ENCODE measurements at places on chromosomes 4 and X.

- no peak for DNase-seq
Observed at GRCh38 chr4:5785806-5786680, 75.0 kb downstream of the EVC start.

DNA sequence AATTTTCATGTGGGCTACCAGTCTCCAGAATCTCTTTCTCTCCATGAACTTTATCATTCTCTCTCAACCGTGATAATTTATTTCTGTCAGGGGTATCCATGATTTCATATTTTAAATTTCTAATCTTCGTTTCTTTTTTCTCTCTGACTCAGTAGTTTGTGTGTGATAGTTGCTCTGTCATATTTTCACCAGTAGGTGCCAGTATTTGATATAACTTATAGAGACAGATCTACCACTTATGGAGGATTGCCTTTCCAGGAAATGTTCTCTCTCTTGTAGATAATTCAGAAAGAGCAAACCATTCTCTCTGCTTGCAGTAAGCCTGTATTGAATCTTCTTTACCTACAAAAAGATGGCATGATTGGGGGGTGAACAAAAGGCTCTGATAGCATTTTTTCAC, 79.3 kb upstream of the DYNLT3 start:
- DNase-seq: no peak

DNA sequence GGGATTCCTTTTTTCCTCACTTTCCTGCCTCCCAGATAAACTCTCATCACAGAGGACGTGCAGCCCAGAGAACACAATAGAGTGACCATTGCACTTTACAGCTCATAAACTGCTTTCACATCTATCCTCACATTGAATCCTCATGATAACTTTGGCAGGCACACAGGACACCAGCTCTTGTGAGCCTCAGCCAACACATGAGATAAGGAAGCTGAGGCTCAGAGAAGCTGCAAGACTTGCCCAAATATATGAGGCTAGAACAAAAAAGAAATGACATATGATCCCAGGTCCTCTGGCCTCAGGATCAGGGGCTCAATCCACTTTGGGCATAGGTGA, 85.0 kb upstream of the CPEB2 start:
- DNase-seq: no peak

DNA sequence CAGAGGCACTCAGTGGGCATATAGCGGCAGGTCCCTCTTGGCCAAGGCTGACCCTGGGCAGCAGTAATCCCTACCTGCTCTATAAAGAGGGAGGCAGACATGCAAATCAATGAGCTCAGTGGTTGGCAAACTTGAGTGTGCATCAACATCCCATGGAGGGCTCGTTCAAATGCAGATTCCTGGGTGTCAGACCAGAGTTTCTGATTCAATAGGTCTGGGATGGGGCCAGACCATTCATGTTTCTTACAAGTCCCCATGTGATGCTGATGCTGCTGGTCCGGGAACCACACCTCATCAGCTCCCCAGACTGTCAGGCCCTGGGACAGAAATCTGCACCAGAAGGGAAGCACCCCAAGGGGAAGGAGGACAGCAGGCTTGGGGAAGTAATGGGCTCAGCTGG, 38.9 kb upstream of the HMGB3 start:
- no peak for DNase-seq

GRCh38 chr4:5500165-5500564, 208.2 kb downstream of the EVC2 start:
- no peak for DNase-seq

GRCh38 chr4:122163767-122164166, 11.6 kb downstream of the BLTP1 start:
- DNase-seq: no peak

DNA sequence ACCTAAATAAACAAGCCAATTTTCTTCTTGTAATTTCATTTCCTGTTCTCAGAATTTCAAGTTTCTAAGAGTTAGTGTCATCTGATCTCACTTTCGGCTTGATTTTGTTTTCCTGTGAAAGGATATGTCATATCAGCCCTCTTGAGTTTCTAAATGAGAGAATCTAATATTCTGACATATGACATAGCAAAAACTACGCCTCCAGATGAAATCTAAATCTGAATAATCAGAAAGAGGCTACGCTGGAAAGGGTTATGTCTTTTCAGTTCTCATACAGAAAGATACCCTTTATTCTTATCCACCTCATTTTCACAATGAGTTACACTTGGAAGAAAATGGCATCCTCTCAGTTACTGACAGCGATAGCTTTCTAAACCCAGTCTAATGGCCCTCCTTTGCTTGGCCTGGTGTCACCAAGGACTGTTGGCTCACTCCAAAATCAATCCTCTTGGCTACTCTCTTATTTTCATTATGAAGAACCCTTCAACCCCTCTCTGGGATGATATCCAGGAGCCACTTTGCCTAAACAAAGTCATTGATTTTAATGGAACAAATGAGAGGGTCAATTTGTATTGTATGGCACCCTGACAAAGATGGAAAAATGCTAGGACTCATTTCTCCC, 65.6 kb downstream of the ASB9 start:
- DNase-seq: no peak

DNA sequence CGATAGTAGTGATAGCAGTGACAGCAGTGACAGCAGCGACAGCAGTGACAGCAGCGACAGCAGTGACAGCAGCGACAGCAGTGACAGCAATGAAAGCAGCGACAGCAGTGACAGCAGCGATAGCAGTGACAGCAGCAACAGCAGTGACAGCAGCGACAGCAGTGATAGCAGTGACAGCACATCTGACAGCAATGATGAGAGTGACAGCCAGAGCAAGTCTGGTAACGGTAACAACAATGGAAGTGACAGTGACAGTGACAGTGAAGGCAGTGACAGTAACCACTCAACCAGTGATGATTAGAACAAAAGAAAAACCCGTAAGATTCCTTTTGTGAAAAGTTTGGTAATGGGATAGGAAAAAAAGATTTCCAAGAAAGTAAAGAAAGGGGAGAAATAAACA, 7.9 kb downstream of the DSPP start:
- no peak for DNase-seq

DNA sequence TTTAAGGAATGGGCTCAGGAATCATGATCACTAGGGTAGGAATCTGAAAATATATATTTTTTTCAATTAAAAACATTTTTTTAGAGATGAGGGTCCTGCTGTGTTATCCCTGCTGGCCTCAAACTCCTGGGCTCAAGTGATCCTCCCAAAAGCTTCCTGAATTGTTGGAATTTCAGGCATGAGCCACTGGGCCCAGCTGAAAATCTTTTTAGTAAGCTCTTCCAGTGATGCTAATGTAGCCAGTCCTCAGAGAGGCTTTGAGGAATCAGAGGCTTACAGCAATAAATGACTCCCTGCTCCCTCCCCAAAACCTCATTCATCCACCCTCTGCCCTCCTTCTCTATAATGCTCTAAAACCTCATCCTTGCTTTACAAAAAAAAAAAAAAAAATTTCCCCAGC, 129.5 kb downstream of the ZIC3 start:
- DNase-seq: no peak

DNA sequence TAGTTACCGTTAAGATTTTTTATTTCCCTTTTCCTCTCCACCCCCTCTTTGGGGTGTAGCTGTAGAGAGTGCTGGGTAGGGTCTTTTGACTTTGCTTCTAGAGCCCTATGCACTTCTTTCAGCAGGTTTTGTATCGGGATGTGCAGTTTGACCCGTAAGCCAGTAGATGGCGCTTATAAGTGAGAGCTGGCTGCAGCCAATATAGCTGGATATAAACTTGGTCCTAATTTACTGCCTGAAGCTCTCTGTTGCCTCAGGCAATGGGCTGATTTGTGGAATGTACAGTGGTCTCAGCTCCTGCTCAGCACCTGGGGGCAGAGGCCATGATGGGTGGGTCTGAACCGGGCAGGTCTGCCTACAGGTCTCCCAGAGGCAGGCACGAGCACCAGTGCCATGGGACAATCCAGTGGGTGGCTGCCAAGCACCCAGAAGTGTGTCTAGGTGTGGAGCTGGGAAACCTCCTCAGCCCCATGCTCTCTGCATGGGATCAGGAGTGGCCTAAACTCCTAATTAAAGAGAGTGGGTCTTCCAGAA, 146.5 kb downstream of the SPANXN1 start:
- no peak for DNase-seq

DNA sequence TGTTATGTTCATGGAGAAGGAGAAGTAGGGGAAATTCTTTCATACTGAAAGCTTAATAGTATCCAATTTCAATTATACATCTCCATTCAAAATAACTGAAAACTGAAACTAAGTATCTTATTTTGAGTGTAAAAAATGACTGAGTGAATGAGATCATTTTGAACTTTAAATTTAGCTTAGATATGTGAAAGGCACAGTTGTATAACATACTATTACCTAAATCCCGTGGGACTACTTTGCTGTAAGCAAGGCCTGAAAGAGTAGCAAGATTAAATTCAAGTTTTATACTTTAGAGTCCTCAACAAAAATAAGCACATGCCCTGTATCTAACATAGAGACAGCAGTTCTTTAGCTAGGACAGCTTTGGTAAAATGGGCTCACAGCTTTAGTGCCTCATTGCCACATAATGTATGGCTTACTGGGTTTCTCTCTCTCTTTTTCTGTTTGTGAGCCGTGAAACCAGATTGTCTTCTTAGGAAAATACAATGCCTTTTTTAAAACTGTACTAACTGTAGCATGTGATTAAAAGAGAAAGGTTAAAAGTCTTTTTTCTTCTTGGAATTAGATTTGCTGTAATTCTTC, 43.2 kb downstream of the GSTCD start:
- no peak for DNase-seq

DNA sequence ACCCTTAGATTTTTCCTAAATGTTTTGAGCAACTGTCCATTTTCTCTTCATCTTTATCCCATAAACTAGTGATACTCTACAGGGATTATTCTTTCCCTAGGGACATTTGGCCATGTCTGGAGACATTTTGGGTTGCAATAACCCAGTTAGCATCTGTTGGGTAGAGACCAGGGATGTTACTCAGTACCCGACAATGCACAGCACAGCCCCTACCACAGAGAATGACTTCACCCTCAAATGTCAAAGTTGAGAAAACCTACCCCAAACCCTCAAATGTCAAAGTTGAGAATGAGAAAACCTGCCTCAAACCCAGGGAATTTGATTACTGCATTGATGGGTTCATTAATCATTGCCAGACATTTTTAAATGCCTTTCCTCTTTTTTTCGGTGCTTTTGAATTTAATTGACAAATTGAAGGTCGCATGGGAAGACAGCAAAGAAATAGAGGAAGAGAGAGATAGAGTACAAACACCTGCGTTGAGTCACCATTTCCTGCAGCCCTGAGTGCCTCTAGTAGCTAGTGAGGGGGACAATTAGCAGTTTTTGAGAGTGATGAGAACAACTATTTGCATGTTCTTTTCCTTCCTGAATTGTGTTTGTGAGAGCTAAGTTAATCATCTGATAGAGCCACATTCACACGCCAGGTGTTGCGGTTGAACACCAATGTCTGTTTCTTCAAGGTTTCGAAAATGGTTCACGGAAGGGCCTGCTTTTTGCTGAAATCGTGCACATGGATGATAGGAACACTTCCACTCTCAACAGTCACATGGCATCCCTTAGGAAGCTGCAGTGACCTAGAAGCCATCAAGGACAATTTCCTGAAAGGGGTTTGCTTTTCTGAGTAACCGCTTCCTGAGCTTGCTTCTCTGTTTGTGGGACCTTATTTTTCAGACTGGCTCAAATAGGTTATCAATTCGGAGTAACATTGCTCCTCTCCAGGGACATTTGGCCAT, 203.9 kb upstream of the VCX3A start:
- no peak for DNase-seq

DNA sequence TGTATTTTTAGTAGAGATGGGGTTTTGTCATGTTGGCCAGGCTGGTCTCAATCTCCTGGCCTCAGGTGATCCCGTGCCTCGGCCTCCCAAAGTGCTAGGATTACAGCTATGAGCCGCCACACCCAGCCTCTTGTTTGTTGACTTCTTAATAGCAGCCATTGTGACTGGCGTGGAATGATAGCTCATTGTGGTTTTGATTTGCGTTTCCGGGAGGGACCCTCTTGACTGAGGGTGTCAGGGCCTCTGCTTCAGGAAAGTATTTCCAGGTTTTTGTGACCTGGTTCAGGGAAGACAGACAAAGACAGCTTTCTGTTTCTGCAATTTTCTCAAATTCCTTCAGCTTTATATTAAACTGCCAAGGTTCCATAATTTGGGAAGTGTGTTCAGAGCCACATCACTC, 15.1 kb downstream of the CSF2RA start:
- DNase-seq: no peak

DNA sequence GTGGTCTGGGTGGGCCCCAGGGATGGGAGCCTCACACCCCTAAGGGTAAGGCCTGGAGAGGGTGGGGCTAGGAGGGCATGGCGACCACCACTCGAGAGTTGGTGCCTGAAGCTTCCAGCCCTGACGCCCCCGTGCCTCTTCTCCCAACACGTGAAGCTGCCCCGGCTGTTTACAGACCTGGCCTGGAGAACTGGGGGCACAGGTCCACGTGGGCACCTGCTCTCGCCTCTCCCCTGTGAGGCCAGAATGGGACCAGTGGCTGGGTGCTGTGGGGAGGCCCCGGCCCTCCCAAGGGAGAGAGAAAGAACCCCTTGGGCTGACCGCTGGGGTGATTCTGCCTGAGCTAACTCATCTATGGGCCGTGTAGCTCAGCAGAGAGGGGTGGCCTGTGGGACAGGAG, 15.5 kb downstream of the NAT8L start:
- no peak for DNase-seq

GRCh38 chr4:76564123-76564915, 129.3 kb downstream of the SHROOM3 start:
- no peak for DNase-seq

- DNase-seq: no peak
Observed at GRCh38 chr4:24605216-24605615, 20.9 kb upstream of the DHX15 start.

- no peak for DNase-seq
Observed at GRCh38 chr4:24845132-24845531, 49.8 kb downstream of the SOD3 start.

GRCh38 chr4:41791557-41791956, 43.0 kb upstream of the PHOX2B start:
- DNase-seq: no peak

DNA sequence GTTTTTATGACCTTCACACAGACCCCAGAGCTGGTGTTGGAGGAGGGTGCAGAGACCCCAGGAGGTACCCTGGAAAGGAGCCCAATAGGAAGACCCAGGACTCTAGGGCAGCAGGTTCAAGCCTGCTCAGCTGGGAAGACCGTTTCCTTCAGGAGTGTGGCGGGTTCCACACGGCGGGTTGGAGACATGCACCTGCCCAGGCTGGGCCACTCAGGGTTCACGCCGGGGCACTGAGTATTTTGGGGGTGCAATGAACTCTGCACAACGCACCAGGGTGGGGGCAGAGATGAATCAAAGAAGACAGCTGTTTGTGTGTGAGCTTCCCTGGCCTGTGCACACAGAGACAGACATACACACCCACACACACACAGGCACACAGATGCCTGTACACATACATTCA, 52.5 kb upstream of the PPP2R3B start:
- no peak for DNase-seq

GRCh38 chr4:168221301-168221700, 97.3 kb downstream of the DDX60 start:
- no peak for DNase-seq

DNA sequence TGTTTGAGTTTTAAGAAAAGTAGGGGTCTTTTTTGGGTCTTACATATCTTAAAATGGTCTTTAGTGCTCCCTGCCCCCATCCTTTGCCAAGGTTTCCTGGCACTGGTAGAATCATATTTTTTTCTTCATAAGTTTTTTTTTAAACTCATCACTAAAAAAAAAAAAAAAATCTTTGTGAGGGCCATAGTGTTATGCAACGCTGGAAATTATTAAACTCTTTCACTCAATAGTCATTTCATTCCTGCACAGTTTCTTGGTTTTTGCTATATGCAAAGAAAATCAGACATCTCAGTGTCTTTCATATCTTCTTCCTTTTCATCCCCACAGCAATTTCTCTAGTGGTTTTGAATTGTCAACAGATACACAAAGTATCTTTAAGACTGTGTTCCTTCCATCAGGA, 95.6 kb downstream of the TMA16 start:
- DNase-seq: no peak

- DNase-seq: no peak
Observed at GRCh38 chr4:155807021-155807420, 48.2 kb downstream of the GUCY1B1 start.
